ENCODE measurements at places on chromosomes 4 and X.

DNA sequence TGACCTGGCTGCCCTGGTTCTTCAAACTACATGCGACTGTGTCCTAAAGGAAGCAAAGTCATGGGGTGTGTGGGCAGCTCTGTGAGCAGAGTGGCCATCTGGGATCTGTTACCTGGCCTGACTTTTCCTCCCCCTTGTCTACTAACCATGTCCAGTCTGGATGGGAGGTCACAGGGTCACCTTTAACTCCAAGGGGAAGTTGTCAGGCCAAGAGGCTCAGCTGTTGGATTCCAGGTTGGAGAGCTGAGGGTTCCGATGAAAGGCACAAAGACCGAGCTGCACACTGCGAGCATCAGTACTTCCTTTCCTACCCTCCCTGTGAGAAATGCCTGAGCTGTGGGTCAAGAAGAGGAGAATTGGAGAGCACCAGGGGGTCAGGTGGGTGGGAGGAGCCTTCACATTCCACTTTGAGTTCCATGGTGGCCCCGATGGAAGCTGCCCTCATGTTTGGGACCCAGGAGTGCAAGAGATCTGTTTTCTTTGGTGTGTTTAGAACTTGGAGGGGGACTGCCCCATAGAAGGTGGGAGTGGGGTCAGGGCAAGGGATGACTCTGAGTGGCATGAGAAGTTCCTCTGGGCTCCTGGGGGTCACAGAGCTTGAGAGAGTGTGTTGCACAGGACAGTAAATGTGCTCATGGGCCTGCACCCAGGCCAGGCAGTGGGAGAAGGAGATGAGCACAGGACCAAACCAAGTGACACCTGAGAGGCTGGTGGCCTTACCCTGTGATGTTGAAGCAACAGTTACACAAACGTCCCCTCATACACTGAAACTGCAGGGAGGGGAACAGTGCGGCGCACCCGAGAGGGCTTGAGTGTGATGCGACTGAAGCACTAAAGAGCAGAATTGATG lies 36.2 kb downstream of the RGS12 start:
- DNase-seq, result no peak

- DNase-seq, result peak; percentile 12
These were observed 580 bp upstream of the MMGT1 start for GRCh38 chrX:135974279-135974856.

GRCh38 chr4:109877400-109877799 lies 29.5 kb downstream of the LRIT3 start:
- no peak for DNase-seq

GRCh38 chr4:104146048-104146447 lies 348.6 kb downstream of the CXXC4 start:
- no peak for DNase-seq

- no peak for DNase-seq
These were observed 71.0 kb upstream of the AFAP1 start for GRCh38 chr4:8010618-8011017.

DNA sequence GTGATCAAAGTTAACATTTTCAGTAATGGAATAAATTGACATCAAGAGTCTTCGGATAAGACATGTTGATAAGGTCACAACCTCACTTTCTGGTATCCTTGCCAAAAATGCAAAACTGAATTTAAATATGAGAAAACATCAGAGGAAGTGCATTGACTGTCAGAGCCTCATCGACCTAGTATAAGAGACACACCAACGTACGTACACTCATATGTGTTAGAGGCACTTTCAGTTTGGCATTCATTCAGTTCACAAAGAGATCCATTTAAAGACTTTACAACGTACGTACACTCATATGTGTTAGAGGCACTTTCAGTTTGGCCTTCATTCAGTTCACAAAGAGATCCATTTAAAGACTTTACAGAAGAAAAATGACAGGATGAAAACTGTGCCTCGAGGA lies 280.3 kb downstream of the INPP4B start:
- no peak for DNase-seq

GRCh38 chr4:76697129-76697803 lies 200.7 kb downstream of the SOWAHB start:
- no peak for DNase-seq

DNA sequence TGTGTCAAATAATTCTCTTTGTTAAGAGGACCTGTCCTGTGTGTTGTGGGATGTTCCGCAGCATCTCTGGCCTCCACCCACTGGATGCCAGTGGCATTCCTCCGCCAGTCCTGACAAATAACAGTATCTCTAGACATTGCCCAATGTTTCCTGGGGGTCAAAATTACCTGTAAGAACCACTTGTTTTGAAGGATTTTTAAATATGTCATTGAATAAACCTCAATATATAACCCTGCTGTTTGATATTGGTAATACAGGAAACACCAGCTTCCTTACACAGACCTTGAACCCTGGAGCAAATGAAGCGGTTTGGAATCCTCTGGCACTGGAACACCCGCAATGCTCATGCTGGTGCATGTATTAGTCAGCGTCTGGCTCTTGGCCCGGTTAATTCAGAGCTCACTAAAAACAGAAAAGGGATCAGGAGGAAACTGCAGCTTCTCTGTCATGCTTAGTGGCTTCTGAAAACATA lies 101.3 kb downstream of the TBL1X start:
- DNase-seq, result no peak

DNA sequence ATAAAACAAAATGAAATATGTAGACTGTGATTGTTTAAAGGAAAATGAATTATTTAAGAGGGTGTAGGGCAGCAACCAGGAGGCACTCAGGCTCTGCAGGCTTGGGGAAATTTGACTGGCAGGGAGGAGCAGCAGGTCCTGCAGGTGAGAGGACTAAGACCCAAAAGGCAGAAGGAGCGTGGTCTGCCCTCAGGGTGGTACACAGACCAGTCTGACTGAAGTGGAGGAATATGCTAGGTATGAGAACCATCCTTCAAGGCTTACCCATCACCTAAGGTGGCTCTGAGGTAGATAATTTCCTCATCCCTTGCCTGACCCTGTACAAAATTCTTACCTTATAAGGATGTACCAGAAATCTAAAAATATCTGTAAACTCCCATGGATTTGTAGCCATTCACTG lies 261.3 kb upstream of the RASGEF1B start:
- no peak for DNase-seq

GRCh38 chrX:127574829-127575228 lies 477.4 kb downstream of the ACTRT1 start:
- no peak for DNase-seq

GRCh38 chr4:11590132-11590531 lies 161.4 kb upstream of the HS3ST1 start:
- no peak for DNase-seq

GRCh38 chrX:72051589-72051988 lies 80.1 kb downstream of the RTL5 start:
- DNase-seq, result no peak
